ENCODE measurements at places on chromosomes 11 and 22.

GRCh38 chr11:115338476-115338875 is 165.7 kb downstream of the CADM1 start:
- no peak for DNase-seq

- DNase-seq, result no peak
These were observed 540.8 kb downstream of the INSC start for GRCh38 chr11:15655552-15655951.

GRCh38 chr22:42296381-42296853 is 26.0 kb upstream of the TCF20 start:
- DNase-seq, result no peak

DNA sequence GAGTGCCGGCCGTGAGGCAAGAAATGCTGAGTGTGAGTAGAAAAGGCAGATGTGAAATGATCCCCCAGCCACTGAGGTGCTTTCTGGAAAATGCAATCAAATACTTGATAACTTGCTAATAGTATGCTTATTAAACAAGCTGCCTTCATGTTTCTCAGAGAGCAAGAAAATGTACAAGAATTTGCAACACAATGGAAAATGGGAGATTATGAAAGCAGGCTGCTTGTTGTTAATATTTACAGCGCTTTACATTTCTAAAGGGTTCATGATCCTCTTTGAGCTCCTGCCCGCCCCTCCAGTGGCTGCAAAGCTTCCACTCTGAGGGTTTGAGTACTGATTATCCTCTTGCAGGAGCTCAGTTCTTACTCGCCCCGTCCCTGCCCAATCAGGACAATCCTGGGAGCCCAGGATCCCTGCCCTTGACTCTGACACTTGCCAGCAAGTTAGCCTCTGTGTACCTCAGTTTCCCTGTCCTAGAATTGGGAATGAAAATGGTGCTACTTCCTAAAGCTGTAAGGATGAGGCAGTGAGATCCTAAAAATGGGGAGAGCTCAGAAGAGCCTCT is 645.1 kb downstream of the TBC1D22A start:
- DNase-seq, result no peak

GRCh38 chr11:76672431-76673175 is 2.1 kb upstream of the LRRC32 start:
- no peak for DNase-seq

DNA sequence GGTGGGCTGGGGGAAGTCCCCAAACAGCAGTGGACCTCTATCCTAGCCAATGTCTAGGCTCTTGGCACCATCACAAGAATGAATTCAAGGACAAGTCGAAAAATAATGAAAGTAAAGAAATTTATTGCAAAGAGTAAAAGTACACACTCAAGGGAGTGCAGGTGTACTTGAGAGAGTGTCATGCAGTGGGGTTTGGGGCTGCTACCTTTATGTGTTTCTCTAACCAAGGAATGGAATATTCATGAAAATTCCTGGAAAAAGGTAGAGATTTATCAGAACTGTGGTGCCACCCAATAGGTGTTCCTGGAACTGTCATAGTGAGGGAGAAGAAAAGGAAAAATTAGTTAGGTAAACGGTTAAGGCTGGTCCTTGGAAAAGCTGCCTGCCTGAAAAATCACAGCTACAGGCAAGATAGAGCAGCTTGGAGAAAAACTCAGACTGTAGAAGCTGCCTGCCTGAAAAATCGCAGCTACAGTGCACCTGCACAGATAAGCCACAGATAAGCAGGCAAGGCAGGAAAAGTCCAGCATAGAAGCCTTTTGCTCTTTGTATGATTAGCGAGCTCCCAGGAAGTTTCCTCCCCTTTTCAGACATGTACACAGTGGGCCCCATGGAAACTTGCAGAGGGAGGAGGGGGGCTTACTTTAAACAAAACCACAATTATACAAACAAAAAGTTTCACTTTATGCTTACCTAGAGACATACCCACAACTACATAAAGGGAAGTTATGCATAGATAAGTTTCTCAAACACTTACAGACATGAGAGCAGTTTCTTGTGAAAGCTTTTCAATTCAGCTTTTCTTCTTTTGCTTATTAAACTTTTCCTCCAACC is 71.4 kb upstream of the B3GNT6 start:
- no peak for DNase-seq

- no peak for DNase-seq
These were observed 145.1 kb downstream of the SWAP70 start for GRCh38 chr11:9808943-9809342.

DNA sequence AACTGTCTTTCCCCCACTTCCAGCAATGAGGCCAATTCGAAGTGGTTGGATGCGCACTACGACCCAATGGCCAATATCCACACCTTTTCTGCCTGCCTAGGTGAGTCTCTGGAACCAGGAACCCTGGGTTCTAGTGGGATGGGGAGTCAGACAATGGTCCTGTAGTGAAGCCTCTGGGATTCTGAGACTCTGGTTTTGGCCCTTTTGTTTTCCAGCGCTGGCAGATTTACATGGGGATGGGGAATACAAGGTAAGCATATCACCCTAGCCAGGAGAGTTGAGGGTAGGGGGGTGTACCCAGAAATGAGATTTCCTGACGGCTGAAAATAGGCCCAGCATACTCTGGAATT is 530 bp downstream of the BBS1 start:
- DNase-seq, result no peak

DNA sequence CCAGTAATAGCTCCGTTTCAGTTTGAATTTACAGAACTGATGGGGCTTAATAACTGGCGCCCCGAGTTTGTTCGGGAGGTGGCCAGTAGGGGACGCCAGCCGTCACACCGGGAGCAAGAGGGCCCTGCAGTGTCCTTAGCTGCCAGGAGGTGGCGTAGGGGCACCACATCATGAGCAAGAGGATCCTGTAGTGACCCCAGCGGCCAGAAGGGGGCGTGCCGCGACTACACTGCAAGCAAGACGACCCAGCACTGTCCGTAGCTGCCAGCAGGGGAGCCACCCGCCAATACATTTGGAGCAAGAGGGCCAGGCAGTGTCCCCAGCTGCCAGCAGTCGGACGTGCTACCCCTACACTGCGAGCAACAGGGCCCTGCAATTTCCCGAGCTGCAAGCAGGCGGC is 663.7 kb upstream of the B3GAT1 start:
- DNase-seq, result peak; percentile 21

DNA sequence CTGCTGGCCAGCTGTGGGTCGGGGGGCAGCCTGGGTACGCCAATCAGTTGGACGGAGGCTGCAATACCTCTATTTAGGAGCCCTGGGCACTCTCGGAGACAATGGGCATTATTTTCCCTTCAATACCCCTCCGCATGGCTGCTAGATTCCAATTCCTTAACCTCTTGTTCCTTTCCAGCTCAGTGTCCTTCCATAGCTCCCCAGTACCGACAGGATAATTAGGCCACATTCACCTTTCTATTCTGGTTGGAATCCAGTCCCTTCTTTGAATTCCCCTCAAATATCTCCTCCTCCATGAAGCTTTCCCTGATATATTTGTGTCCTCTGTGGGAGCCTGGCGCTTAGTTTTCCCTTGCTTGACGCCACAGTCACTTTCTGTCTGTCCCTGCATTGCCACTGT is 4.2 kb upstream of the BIK start:
- no peak for DNase-seq

DNA sequence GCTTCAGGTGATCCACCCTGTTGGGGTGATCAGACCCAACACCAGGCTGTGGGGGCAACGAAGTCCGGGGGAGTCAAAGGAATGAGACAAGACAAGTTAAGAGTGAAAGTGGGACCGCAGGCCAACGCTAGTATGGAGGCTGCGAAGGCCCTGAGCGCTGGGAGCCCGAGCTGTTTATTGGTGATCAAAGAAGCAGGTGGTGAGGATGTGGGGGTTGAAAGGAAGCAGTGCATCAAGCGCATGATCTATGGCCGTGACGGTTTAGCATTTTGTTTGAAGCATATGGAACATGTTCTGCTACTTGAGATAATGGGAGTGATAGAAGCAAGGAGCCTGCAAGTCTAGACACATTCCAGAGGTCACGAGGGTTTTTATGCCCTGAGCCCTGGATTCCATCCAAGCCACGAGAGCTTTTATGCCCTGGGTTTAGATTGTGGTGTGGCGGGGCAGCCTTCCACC is 49.5 kb downstream of the MCHR1 start:
- peak; percentile 32 for DNase-seq
